ENCODE measurements at places on chromosomes 1 and 21. TPM values are rescaled to one million over a fixed set of nuclear protein-coding genes. Genes with fewer than 3 reads are reported as not detected.

The SRSF4 gene
- 163 TPM for total RNA-seq

GRCh38 chr1:164772635-164773034, 213.7 kb downstream of the PBX1 start:
- peak; percentile 4 for DNase-seq

DNA sequence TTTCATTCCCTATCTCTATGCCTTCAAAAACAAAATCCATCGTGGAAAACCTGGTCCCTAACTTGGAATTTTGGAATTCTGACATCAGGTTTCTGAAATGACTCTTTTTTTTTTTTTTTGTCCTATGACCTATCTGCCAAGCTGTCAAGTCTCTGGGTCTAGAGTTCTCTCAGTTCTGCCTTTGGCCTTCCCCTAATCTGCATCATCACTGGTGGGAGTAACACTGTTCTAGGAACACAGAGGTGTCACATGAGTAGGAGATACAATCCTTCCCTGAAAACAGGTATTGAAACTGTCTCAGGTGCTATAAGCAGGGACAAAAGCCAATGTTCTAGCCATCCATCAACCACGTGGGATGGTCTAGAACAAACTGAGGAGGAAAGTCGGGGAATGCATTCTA, 142.0 kb upstream of the ATP1B1 start:
- DNase-seq = no peak

DNA sequence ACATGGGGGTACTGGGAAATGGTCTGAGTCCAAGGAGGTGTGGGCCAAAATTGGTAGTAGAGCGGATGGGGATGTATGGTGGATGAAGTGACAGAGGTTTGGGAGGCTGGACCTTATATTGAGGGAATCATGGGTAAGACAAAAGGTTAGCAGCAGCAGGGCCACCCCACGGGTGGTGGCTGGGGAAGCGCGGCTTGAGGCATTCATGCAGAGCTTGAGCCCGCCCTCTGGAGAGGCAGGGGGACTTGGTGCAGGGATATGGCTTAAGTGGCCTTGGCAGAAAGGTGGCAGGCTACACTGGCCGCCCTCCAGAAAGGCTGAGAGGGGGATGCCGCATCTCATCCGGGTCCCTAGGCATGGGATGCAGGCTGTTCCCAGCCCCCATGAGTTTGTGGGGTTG, 31.5 kb downstream of the HMGB4 start:
- DNase-seq = no peak

DNA sequence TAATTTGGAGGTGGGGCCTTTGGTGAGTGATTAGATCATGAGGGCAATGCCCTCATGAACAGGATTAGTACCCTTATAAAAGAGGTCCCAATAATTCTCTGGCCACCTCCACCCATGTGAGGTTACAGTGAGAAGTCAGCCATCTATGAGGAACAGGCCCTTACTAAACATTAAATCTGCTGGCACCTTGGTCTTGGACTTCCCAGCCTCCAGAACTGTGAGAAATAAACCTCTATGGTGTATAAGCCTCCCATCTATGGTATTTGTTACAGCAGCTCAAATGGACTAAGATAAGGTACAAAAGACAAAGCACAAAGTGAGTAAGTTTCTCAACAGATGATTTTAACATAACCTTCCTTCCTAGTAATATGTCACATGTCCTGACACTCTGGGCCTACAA, 22.3 kb downstream of the NRIP1 start:
- no peak for DNase-seq

The SAMSN1 gene
- 89.4 TPM for total RNA-seq

The TCHH gene
- not detected for total RNA-seq

The PGLYRP3 gene
- not detected for total RNA-seq

The LRRC3 gene
- total RNA-seq = 4.8 TPM

The MPC2 gene
- 68.6 TPM for total RNA-seq

The PTPRF gene
- 21.9 TPM for total RNA-seq

DNA sequence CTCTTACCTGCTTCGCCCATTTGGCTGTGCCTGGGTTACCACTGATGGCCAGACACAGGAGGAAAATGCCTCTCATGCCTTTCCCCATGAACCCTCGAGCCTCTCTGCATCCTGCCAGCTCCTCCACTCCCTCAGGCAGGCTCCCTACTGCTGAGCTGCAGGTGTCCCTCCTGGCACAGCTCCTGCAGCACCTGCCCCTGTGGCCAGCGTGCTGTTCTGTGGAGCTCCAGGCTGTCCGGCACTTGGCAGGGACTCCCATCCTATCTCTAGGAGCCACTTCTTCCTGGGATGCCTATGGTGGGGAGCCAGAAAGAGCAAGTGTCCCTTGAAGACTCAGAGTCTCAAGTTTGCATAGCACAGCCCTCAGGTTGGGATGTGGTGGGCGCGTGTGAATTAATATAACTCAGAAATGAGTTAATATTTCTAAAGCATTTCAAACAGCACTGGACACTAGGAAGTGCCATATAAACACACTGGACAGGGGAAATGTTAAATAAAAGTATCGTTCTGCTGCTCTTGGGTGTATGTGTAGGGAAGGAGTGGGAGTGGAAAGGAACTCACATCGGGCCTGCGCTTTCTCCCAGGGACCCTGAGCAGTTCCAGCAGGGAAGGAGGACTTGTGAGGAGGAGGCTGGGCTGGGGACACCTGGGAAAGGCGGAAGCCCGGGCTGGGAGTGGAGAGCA, 2.7 kb downstream of the LRRC71 start:
- no peak for DNase-seq

DNA sequence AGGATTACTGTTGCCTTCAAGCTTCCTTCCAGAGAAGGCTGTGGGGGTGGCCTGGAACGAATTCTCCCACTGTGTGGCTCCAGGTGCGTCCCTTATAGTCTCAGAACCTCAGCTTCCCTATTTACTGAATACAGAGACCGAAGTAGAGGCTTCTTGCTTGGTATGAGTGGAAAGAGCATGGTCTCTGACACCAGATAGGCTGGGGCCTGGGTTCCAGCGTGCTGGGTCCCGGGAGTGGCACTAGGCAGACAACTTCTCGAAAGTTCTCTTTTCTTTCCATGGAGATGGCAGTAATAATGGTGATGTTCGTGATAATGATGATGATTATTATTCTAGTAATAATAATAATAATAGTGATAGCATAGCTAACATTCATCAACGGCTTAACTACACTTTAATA, 161.7 kb downstream of the PTPRU start:
- DNase-seq = no peak

- no peak for DNase-seq
Measured at GRCh38 chr1:153794624-153795329, 19.6 kb downstream of the SLC27A3 start.

The ERVH48-1 gene
- total RNA-seq = 0.18 TPM

- DNase-seq = no peak
Measured at GRCh38 chr1:175097361-175097760, 29.7 kb downstream of the TNN start.

- no peak for DNase-seq
Measured at GRCh38 chr1:95431235-95431634, 197.2 kb downstream of the RWDD3 start.

DNA sequence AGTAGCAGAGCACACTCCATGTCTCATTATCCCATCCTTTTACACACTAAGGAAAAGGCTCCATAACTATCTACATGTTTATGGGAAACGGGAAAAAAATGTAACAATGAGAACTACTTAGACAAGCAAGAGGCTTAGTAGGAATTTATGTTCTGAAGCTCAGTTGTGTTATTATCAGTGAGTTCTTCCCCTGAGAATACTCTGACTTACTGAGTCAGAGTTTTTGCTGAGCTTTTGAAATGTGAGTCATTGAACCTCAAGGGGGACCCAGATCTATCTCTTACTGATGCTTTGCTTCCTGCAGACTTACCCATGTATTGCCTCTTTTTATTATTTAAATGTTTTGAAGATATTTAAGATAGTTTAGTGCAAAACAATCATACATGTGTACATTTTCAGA, 20.1 kb downstream of the CFHR5 start:
- no peak for DNase-seq

DNA sequence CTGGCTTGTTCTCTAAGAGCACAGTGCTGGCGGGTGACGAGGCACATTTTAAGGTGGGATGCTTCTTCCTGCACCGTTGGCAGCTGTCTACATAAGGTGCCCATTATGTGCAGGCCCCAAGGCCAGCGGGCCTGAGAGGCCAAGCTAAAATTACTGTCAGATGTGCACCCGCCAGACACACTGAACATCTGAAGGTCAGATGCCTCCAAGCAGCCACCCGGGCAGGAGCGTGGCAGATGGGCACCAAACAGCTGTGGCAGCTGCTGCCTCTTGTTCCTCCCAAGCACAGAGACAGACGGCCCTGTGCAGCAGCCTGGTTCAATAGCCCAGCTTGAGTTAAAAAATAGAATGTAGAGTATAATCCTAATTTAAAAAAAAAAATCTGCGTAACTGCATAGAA, 211.9 kb upstream of the EDN2 start:
- no peak for DNase-seq

DNA sequence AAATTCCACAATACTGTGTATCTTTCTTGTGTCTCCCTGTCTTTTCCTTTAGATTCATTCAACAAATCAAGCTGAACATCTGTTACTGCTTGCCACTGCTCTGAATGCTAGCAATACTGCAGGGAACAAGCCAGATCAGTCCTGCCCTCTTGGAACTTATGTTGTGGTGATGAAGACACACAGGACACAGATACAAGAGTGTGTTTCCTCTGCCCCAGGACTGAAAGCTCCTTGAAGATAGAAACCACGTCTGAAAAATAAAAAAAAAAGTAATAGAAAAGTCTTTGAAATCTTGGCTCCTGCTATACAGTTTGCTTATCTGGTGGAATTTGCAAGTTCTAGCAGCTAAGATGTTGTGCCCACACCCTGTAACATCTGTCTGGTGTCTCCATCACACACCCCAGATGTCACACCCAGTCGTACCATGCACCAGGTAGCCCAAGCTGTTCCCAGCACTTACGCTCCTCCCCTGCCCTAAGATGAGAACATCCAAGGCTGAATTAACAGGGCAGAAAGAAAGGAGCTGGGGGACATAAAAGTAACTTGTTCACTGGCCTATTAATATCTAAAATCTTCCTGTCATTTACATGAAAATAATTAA, 80.2 kb upstream of the GALNT2 start:
- DNase-seq = no peak

GRCh38 chr1:48572646-48573258, 100.7 kb upstream of the SPATA6 start:
- DNase-seq = peak; percentile 14
